ENCODE measurements at places on chromosomes 2 and 18. TPM values are rescaled to one million over a fixed set of nuclear protein-coding genes. Genes with fewer than 3 reads are reported as not detected.

GATA6 gene
- 104 TPM for polyA plus RNA-seq

DNA sequence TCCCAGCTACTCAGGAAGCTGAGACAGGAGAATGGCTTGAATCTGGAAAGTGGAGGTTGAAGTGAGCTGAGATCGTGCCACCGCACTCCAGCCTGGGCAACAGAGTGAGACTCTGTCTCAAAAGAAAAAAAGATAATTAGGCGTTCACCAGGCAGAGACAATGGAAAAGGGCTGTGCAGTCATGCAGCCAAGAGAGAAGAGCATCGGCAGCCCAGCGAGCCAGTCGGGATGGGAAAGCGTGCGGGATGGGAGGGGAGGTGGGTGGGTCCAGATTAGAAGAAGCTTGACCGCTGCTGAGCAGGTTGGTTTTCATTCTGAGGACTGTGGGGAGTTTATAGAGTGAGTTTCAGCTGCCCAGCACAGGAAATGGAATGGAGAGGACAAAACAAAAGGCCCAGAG, 15.0 kb upstream of the CYS1 start:
- no peak for DNase-seq

GRCh38 chr18:52395146-52395852, 55.3 kb downstream of the DCC start:
- DNase-seq = no peak

DNA sequence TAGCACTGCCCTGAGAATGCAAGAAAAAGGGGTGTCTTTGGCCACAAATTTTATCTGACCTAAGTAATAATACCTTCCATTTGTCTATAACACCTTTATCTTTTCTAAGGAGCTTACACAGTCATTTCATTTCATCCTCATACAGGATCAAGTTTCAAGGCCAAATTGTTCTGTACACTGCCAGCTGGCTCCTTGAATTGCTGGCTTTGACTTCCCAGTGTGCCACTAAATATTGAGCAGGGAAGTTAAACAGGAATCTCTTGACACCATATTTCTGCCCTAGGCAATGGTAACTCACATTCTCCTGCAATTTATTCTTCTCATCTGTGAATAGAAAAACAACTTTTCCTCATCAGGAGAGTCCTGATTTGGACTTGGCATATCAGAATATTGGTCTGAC, 195.1 kb upstream of the LRP1B start:
- no peak for DNase-seq

PXDN gene
- polyA plus RNA-seq = 85.7 TPM

All from cardiac muscle cell (in vitro differentiated cells and primary cell).